ENCODE measurements at places on chromosomes 12 and 14. TPM values are rescaled to one million over a fixed set of nuclear protein-coding genes. Genes with fewer than 3 reads are reported as not detected.

DNA sequence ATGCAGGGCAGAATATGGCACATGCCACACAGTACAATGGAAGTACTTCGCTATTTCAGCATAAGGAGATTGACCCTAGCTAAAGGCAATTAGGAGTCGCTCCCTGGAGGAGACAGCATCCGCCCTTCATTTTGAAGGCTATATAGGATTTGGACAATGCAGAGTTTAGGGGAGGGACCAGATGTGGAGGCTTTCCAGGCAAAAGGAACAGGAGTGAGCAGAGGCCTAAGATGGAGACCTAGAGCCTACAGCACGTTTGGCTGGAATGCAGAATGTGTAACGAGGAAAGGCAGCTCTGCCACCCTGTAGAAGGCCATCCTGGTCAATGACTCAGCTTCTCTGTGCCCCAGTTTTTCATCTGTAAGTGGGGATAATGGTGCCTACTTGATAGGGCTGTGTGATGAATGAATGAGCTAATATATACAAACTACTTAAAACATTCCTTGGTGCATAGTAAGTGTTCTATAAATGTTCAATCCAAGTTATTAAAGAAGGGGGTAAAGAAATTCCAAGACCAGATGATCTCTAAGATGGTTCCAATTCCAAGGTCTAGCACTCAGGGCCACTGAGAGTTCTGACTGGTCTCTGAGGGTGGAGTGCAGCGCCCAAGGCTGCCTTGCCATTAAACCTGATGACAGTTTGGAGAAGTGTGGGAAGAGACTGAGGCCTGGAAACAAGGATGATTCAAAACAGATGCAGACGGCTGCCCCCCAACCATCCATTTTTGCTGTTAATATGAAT is 54.3 kb upstream of the FRMD6 start:
- DNase-seq = no peak
- peaks cover 31% of the 10 kb centered on the region for H3K27me3 ChIP-seq
- H3K4me1 ChIP-seq = peaks cover 9% of the 10 kb centered on the region
- no peak overlapping the region for H3K4me3 ChIP-seq
- no peak overlapping the region for H3K27ac ChIP-seq

- H3K4me3 ChIP-seq = no peak overlapping the region
- H3K36me3 ChIP-seq = no peaks in the 10 kb centered on the region
- H3K27ac ChIP-seq = no peak overlapping the region
These were observed 12.3 kb upstream of the ATG14 start for GRCh38 chr14:55423969-55424368.

Gene INSM2
- not detected for total RNA-seq

Gene MYL2
- total RNA-seq = not detected

Gene TAS2R9
- total RNA-seq = not detected

Gene RHOJ
- not detected for total RNA-seq

Gene KLHDC1
- total RNA-seq = 1.5 TPM

Measured in activated CD8-positive, alpha-beta T cell treated with anti-CD3 and anti-CD28 coated beads, Interleukin-2, amount 10 ng/mL, durations not matched to agents 7 days and 5 days (primary cell).